ENCODE measurements at places on chromosomes 7 and 10.

DNA sequence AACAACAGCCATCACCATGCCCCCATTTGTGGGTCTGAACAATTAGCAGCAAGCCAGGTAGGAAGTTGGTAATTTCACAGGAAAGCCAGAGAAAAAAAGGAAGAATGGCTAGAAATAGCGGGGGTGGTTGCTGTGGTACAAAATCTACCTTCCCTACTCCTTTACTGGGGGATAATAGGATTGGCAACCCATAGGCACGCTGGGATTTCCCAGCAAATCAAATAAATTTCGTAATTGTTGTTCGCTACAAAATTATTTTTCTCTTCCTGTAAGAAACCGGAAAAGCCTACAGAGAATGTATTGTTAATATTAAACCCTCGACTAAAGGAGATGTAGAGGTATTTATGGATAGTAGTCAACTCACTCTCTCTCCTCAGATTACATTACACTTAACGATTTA, 123.9 kb downstream of the DOCK4 start:
- DNase-seq = no peak

DNA sequence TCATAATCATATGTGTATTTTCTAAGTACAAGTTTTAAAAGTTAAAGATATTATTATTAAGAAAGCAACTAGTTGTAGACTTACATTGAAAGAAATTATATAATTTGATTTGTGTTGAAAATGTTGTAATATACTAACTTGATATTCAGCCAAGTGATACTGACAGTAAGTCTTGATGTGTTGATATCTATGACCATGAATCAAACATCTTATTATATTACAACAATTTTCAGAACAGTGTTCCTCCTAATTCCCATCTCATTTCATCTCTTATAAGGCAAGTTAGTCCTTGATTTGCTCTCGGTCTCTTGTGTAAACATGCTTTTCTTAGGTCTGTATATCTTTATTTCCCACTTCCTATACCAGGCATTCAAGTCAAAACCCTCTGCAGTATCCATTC, 269.2 kb upstream of the SEMA3E start:
- DNase-seq = no peak

- DNase-seq = no peak
Measured at GRCh38 chr7:51315393-51316261, 982 bp downstream of the COBL start.

DNA sequence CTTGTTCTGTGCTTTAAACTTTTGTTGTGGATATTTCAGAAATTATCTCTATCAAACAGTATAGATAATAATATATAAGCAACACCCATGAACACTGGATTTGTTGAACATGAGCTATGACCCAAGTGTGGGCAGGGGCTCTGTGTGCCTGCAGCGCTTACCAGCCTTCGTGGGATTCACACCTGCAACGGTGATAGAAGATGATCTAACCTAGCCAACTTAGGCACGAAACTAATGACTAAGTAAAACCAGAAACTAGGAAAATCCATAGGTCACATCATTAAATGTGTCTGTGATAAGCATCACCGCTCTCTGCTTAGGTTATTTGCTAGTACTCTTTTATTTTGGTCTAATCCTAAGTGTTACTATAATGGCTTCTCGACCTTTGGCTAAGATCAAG, 18.0 kb downstream of the SPAG6 start:
- DNase-seq = no peak

- no peak for DNase-seq
Measured at GRCh38 chr7:130473876-130474275, 18.0 kb upstream of the MEST start.

- no peak for DNase-seq
Measured at GRCh38 chr7:116242178-116242577, 31.8 kb downstream of the TES start.

DNA sequence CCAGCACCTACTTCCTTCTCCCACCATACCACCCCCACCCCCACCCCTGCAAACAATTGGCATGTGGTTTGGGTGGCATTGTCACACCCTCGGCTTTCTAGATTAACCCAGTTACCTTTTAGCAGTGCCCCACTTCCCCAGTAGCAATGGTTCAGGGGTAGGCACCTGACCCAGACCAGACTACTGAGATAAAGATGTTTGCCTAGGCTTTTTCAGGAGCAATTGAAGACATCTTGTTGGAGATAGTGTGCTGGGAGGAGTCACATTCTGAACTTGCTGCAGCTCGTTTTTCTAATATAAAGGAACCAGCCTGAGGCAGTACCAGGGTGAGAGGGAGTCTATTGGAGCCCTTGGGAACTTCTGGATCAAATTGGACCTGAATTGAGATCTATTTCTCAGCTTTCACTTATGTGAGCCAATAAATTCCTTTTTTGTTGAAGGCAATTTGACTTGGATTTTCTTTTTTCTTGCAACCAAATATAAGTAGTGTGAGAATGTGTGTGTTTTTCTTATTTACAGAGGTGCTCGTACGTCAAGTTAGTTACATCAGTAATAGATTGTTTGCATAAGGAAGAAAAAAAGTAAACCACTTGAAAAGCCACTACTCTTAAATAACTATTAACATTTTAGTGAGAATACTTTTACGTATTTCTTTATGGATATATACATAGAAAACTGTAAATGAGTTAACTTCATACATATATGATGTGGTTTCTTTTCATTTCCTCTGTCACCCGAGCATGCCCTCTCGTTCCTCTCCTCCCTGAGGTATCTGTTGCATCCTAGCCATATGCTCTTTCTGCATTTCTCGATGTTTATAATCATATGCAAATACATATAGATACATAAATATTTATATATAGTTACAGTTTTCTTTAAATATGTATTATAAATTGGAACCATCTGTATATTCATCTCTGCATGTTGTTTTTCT, 38.0 kb downstream of the RAB18 start:
- no peak for DNase-seq

GRCh38 chr10:113187063-113187777, 237.2 kb downstream of the TCF7L2 start:
- no peak for DNase-seq

DNA sequence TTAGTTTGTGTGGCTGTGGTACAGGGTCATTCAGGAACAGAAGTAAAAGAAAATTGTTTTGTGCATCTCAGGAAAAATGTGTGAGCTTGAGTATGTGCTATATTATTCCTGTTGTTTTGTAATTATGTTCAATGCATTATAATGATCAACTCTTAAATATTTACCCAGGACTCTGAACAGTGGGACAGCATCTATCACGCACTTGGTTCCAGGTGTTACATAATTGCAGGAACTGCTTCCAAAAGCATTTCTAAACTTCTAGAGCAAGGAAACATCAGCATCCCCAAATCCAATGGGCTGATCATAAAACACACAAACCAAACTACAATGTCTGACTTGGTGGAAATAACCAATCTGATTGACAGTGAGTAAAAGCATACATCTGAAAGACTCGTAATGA, 26.6 kb downstream of the ENO4 start:
- DNase-seq = no peak

- DNase-seq = no peak
Measured at GRCh38 chr10:110664483-110665420, 20.6 kb downstream of the RBM20 start.

DNA sequence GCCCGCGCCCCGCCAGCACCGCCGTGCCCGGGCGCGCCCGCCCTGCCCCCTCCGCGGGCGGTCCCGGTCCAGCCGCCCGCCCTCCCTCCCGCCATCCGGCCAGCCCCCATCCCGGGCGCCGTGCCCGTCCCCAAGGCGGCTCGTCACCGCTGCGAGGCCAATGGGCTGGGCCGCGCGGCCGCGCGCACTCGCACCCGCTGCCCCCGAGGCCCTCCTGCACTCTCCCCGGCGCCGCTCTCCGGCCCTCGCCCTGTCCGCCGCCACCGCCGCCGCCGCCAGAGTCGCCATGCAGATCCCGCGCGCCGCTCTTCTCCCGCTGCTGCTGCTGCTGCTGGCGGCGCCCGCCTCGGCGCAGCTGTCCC, at the start of gene HTRA1:
Gene HTRA1 (plus strand): TSS at position 187 of the 362 bp plus-strand sequence. CDS start 100 bp downstream, at position 287.
- no peak for DNase-seq

GRCh38 chr7:155942226-155942950, 130.1 kb upstream of the SHH start:
- no peak for DNase-seq

DNA sequence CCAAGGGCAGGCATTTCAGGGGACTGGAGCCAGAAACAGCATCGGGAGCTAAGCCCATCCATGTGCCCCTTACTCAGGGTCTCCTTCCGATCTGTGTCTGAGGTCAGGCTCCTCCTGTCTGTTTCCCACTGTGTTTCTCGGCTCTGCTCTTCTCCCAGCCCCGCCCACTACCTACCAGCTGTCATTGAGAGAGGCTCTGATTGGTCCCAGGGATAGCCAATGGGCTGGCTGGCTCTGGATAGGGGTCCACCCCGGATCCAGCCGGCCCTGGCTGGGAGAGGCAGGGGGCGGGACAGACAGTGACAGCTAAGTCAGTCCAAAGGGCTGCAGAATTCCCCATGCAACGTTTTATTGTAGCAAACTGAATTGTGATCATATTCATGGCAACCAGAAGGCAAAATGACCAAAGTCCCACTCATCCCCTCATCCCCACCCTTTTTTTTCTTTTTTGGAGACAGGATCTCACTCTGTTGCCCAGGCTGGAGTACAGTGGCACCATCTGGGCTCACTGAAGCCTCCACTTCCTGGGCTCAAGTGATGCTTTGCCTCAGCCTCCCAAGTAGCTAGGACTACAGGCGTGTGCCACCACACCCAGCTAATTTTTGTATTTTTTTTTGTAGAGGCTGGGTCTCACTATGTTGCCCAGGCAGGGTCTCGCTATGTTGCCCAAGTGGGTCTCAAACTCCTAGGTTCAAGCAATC, 76.3 kb downstream of the CLIP2 start:
- DNase-seq = no peak

DNA sequence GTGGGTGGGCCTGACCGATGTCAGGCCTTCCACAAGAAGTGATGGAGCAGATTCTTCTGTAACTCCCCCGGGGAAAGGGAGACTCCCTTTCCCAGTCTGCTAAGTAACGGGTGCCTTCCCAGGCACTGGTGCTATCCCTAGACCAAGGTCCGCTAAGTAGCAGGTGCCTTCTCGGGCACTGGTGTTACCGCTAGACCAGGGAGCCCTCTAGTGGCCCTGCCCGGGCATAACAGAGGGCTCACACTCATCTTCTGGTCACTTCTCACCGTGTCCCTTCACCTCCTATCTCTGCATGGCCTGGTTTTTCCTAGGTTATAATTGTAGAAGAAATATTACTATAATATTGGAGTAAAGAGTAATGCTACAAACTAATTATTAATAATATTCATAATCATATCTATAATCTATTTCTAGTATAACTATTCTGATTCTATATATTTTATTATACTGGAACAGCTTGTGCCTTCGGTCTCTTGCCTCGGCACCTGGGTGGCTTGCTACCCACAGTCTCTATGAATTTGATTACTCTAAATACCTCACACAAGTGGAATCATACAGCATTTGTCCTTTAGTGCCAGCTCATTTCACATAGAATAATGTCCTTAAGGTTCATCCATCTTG, 1378.7 kb downstream of the XPNPEP1 start:
- DNase-seq = no peak

- DNase-seq = no peak
Measured at GRCh38 chr7:143391462-143392404, 10.6 kb downstream of the ZYX start.

DNA sequence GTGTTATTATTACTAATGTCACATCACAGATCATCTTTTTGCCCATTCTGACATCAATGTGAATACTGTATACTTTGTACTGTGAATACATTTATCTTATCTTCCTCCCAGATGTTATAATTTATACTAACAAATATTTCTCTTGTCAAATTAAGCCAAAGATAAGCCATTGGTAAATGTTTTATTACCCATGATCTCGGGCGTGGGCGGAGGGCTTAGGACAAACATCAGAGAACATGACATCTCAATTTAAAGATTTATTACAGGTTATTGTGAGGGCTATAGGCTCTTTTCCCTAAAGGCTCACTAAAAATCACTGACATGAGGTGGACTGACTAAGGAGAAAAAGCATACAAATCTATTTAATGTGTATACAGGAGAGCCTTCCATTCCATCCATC, 58.2 kb upstream of the DGKB start:
- no peak for DNase-seq

DNA sequence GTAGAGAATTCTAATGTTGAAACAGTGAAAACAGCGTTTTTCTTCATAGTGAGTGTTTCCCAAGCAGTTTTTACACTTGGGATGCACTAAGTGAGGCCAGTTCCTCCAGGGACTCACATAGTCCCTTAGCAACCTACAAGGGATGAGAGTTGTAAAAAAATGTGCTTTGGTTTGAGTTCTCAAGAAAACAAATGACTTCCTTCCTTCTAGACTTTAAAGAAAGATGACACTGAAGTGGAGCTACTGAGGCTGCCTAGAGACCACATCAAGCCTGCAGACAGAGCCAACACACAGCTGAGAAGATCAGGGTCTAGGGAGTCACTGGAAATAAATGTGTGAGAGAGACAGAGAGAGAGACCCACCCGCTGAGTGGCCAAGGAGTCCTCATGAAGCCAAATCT, 264.4 kb downstream of the TNS3 start:
- no peak for DNase-seq

DNA sequence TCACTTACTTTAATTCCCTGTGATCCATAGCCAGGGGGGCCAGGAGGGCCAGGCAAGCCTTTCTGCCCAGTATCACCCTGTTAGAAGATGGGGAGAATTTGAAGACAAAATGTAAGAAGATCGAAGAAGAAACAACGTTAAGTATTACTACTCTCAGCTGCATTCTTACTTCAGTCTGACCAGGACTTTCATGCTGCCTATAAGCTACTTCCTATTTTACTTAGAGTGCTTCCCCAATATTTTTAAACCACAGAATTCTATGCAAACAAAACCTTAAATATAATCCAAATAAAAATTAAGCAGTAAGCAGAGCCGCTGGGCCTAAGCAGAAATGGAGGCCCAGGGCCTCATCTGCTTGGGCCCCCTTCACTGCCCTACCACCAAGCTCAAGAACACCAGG, 117.8 kb downstream of the COL28A1 start:
- DNase-seq = no peak

DNA sequence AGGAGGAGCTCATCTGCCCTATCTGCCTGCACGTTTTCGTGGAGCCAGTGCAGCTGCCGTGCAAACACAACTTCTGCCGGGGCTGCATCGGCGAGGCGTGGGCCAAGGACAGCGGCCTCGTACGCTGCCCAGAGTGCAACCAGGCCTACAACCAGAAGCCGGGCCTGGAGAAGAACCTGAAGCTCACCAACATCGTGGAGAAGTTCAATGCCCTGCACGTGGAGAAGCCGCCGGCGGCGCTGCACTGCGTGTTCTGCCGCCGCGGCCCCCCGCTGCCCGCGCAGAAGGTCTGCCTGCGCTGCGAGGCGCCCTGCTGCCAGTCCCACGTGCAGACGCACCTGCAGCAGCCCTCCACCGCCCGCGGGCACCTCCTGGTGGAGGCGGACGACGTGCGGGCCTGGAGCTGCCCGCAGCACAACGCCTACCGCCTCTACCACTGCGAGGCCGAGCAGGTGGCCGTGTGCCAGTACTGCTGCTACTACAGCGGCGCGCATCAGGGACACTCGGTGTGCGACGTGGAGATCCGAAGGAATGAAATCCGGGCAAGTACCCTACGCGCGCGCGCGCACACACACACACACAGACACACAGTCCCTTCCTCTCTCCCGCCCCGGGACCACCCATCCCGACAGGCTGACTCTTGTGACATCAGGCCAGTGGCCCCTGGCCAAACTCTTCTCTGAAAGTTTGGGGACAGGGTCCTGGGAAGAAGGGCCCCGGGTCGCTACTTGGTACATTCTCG, 538 bp downstream of the TRIM8 start:
- peak; percentile 90 for DNase-seq

GRCh38 chr10:83574770-83575169, 564.5 kb upstream of the GHITM start:
- DNase-seq = no peak
